ENCODE measurements at places on chromosomes 6 and 20.
A peak's percentile ranks its signal among the peaks of the same experiment; 100 is the strongest.

DNA sequence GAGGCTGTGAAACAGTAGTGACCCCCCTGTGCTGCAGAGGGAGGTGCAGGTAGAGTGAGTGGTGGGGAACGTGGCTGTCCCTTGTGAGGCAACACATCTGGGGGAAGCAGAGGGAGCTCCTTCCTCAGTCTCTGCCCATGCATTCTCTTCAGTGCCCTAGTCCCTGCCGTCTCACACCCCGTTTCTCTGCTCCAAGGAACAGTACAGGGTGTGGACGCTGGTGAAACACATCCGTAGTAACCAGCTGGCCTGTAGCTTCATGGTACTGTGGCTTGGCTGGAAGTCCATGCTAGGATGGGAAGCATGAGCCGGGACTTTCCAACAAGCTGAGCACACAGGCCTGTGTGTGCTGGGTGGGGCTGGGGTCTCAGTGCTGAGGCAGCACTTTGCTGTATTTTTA is 25.4 kb upstream of the CST3 start:
- DNase-seq, result no peak

- no peak for DNase-seq
Measured at GRCh38 chr20:51143652-51144051, 120.7 kb upstream of the KCNG1 start.

DNA sequence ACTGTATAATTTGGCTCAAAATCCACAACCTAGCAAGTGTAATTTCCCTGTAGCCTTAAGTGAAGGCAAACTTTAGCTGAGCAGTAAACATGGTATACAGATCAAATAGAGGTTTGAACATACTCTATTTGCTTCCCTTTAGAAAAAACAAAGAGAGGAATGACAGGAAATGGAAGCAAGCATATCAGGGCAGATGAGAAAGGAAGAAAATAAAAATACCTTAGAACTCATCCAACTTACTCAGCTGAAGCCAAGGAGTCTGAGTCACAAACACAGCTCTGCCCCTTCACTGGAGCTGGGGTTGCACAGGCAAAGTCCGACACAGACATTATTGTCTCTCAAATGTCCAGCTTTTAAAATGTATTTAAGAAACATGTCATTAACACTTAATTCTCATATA is 379.9 kb upstream of the IRAK1BP1 start:
- DNase-seq, result no peak

DNA sequence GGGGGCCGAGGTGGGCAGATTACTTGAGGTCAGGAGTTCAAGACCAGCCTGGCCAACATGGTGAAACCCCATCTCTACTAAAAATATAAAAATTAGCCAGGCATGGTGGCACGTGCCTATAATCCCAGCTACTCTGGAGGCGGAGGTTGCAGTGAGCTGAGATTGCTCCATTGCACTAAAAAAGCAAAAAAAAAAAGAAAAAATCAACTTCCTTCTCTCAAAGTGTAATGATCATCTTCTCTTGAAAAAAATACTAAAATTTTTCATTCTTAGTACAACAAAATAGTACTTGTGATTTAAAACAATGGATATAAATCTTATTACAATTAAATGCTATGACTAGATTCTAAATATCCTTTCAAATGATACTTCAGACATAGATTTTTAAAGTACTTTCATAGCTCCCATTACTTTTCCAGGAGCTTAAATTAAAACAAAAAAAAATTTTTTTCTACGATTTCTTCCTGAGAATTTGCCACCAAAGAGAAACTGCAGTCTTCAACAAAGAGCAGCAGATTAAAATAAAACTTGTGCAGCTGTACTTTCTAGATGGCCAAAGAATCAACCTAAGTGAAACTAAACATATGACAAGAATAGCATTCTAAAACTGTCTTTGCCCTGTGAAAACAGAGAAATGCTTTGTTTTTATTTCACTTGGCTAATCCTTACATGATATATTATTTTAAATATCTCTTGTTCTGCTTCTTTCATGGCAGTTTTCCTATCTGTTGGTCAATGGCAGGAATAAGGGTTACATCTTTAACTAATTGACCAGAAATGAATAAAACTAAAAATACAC is 75.2 kb downstream of the MAP3K5 start:
- DNase-seq, result no peak

GRCh38 chr20:43893930-43894329 is 20.7 kb upstream of the TOX2 start:
- no peak for DNase-seq

GRCh38 chr20:47606983-47607613 is 105.4 kb downstream of the NCOA3 start:
- DNase-seq, result no peak

DNA sequence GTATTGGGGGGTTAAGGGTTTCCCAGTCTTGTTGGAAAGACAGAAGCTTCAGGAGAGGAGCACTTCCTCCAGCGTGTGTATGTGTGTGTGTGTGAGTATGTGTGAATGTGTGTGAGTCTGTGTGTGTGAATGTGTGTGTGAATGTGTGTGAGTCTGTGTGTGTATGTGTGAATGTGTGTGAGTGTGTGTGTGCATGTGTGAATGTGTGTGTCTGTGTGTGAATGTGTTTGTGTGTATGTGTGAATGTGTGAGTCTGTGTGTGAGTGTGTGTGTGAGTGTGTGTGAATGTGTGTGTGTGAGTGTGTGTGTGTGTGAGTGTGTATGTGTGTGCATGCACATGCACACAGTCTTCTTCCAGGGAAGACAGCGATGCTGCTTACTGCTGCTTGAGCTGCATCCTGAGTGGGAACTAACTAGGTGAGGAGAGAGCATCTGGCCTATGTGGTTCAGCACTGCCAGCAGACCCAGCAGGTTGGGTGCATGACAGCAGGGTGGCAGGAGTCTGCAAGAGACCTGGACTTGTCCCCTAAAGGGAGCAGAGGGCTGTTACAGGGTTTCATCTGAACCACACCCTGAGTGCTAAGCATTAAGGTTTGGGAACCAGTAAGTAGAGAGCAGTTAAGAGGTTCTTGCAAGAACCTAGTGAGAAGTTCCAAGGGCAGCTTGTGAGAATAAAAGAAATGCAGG is 22.7 kb upstream of the CCND3 start:
- DNase-seq, result peak; percentile 28

- no peak for DNase-seq
Measured at GRCh38 chr20:59672576-59672975, 68.2 kb downstream of the PHACTR3 start.

DNA sequence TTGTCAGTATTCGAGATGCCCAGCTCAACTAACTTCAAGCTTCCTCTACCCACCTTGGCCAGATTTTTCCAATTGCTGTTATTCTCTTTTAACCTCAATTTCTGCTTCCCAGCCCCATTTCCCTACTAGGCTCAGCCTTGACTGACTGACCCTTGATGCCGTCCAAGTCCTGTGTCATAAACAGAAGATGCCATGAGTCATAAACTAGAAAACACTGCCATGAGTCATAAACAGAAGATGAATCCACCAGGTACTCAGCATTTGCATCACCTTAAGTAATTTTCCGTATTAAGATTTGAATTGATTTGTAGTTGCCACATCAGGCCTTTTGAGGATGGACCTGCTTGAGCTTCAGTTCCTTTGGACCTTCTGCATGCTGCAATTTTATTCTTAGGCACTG is 123.8 kb downstream of the FAM83B start:
- no peak for DNase-seq

- no peak for DNase-seq
Measured at GRCh38 chr6:133811557-133811956, 77.4 kb upstream of the TCF21 start.

DNA sequence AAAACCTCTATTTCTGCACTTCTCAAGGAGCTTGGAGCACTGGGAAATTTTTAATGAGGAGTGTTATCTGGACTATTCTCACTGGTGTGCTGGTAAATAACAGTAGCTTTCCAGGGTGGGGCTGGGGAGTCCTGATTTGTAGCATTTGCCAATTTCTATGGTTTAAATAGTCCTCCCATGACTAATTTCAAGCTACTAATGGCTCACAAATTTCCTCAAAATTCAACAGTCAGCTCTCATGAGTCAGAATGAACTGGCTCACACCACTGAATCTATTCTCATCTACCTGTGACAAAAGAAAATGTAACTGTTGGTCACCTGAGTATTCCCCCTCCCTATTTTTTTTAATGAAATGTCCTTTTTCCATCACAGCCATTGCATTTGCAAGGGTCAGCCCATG is 449.6 kb downstream of the KIF16B start:
- DNase-seq, result no peak

DNA sequence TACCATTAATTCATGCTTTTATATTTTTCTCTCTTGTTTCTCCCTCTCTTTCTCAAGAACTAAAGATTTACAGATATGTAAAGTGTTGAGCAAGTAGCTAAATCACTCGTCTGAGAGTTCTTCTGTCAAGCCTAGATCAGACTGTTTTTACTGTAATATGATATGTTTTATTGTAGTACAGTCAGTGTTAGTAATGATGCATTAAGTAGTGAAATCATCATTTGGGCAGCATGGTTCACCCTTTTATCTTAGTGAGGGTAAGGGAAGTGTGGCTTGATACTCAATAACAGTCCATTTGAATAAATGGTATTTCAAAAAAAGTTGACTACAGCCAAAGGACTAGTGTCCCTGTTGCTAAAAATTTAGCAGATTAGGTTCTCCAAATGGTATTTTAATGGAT is 9.2 kb downstream of the CYB5R4 start:
- DNase-seq, result no peak

- DNase-seq, result no peak
Measured at GRCh38 chr6:107266563-107266962, 151.2 kb upstream of the BEND3 start.

GRCh38 chr6:133034509-133035206 is 206.5 kb upstream of the EYA4 start:
- DNase-seq, result no peak

DNA sequence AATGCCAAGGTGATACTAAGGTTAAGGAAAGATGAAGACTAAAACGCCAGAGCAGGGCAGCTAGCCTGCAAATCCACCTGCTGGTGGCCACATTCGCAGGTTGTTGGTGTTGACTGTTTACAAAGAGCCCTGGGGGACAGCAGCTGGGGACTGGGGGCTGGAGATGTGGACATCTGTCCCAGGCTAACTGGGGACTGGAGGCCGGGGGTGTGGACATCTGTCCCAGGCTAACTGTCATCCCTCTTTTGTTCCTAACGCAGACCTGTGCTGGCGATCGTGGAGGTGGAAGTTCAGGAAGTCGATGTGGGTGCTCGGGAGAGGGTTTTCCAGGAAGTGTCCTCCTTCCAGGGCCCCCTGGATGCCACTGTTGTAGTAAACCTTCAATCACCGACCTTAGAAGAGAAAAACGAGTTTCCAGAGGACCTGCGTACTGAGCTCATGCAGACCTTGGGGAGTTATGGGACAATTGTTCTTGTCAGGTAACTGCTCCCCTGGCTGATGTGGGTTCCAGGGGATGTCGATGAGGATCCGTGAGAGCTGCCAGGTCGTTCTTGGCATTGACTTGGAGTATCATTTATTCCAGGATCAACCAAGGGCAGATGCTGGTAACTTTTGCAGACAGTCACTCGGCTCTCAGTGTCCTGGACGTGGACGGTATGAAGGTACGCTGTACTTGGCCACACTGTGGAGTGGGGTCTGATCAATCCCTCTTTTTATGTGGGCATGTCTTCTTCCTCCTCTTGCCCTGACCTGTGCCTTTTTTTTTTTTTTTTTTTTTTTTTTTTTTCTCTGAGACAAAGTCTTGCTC is 87.0 kb downstream of the SERAC1 start:
- DNase-seq, result no peak

DNA sequence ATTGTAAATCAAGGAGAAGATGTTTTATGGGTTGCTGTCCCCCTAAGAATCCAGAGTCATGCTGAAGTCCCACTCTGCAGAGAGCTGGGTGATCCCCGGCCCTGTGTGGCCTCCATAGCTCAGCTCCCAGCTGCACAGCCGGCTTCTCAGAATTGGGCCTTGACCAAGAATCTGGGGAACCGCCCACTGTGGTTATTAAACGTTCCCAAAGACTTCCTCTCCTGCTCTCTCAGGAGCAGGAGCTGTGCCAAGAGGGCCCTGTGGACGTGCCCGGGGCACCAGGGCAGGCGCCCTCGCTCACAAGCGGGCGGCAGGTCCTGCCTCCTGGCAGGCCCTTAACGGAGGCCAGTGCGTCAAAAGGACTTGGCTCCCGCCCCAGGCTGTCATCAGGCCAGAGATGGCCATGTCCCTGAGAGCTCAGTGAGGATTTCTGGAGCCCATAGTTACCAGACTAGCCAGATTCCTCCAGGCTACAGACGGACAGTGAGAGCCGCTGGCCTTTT is 30.4 kb downstream of the ZC3H12D start:
- no peak for DNase-seq

DNA sequence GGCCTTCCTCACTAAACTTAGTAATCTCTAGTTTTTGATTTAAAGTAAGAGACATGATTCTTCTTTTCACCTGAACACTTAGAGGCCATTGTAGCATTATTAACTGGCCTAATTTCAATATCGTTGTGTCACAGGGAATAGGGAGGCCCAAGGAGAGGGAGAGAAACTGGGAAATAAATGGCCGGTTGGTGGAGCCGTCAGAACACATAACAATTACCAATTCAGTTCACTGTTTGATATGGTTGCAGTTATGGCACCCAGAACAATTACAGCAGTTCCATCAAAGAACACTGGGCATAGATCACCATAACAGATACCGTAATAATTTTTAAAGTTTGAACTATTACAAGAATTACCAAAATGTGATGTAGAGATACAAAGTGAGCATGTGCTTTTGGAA is 9.1 kb upstream of the GLYATL3 start:
- no peak for DNase-seq
